Iris pigment epithelial cell (primary cell): ENCODE measurements at places on chromosomes 11 and 22.

DNA sequence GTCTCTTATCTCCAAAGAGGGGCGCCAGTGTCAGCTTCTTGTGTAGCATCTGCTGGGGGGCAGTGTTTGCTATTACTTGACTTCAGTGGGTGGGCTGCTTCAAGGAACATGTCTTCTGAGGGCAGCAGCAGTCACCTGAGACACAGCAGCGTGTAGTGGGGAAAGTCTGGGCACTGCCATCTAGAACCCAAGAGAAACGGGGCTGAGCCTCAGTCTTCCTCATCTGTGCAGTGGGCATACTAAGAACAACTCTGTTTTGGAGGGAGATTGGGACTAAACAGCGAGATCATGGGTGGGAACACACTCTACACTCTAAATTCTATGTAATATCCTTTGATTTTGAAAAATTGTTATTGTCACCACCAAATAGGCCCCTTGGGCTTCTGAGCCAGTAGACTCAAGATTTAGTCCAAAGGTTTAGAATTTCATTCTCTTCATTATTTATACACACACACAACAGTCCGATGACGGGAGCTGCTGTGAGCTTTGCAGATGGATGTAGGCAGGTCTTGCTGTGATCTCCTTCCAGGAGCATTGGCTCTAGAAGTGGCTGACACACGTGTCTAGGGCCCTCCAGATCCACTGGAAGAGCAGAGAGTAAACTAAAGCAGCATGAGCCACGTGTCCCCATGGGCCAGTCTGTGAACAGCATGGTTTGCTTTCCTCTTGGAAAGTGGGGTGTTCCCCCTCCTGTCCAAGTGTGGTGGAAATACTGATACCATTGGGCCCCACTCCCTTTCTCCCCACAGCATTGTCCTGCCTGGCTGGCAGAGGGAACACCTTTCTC, 51.8 kb downstream of the TRAF6 start:
- DNase-seq = no peak

- DNase-seq = no peak
Observed at GRCh38 chr22:42587588-42588175, 27.0 kb downstream of the POLDIP3 start.

DNA sequence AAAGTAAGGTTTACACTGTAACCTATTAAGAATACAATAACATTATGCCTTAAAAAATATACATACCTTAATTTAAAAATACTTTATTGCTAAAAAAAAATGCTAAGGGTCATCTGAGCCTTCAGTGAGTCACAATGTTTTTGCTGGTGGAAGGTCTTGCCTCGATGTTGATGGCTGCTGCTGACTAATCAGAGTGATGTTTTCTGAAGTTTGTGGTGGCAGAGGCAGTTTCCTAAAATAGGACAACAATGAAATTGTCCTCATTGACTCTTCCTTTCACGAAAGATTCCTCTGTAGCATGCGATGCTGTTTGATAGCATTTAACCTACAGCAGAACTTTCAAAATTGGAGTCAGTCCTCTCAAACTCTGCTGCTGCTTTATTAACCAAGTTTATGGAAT, 97.6 kb downstream of the FAT3 start:
- DNase-seq = peak; percentile 3

GRCh38 chr11:12792018-12792417, 117.8 kb downstream of the TEAD1 start:
- no peak for DNase-seq

DNA sequence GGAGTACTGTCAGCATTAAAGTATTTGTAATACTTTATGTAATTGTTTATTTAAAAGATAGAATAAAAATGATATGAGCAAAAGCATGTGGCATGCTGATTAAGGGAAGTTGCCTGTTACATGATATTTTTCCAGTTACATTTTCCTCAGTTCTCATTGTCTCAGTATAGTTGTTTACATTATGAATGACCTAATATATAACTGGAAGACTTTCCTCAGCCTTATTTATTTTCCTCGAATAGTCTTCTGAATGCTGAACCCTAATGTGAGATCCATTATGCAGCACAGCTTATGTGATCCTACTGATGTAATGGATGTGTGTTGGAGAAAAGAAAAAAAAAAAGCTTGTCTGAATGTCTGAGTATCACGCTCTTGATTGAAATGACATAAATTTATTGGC, 95.5 kb downstream of the LUZP2 start:
- DNase-seq = peak; percentile 65

- no peak for DNase-seq
Observed at GRCh38 chr11:81887671-81888070, 846.0 kb downstream of the FAM181B start.
